Frontal cortex (tissue), 4 donors: ENCODE measurements at places on chromosomes 13 and 19. TPM values are rescaled to one million over a fixed set of nuclear protein-coding genes. Genes with fewer than 3 reads are reported as not detected.

SPINT2 gene
- total RNA-seq, result 104 TPM

DNA sequence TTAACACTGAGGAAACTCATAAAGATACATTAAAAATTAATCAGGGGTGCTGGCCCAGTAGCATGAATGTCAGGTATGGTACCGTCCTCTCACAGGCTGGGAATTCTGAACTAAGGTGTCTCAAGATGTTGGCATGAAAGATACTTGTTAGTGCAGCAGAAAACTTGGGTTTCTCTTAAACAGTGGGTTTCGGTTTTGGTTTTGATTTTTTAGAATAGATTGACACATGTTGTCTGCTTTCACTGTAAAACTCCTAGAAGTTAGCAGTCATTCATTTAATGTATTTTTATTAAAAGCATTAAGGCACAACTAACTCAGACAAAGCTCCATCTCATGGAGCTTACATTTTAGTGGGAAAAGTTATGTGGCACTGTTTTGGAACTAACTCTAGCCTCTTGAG lies 3.5 kb upstream of the OBI1 start:
- DNase-seq, result no peak

DNA sequence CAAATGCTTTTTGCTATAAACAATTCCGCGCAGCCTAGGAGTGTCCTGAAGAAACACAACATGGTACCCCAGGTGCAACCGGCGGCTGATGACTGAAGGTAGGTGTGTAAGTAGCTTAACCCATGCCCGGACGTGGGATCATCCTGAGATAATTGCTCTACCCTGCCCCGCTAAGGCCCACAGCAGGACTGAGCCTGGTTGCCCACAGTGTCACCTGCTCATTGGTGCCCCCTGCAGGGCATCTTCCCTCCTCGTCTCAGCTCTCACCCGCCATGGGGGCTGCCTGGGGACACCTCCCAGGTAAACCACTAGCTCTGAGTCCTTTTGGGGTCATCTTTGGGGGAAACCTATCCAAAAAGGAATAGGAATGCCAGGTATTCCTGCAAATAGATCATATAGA lies 22.3 kb downstream of the TMEM161A start:
- peak; percentile 43 for DNase-seq

ZNF878 gene
- 0.41 TPM for total RNA-seq

DNA sequence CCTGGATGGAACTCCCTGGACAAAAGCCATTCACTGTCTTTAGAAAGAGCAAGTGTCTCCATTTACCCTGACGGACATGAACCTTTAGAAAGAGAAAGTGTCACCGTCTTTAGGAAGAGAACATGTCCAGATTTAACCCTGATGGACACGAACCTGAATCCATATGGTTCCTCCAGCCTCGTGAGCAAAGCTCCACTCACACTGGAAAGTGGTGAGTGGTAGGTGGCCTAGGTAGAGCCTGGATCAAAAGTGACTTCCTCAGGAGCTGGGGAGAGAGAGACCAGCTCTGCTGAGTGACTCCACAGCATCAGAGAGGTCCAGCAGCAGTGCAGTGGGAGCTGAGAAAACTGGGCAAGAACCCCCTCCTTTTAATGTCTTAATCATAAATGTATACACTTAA lies 59.8 kb upstream of the IRS2 start:
- no peak for DNase-seq

DNA sequence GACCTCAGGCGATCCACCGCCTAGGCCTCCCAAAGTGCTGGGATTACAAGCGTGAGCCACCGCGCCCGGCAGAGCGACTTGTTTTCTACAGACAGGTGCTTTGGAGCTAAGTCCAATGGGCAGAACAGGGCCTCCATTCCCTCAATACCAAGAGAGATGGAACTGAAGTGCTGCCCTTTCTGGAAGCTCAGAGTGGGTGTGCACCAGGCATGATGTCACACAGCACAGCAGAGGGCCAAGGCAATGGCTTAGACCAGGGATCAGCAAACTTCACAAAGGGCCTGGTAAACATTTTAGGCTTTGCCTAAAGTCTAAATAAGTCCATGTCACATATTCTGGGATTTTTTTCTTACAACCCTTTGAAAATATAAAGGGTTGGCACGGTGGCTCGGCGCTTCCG lies 21.3 kb downstream of the TLE6 start:
- no peak for DNase-seq

MCEMP1 gene
- total RNA-seq, result not detected
